ELF-1 (cell line): ENCODE measurements at places on chromosomes 6 and 20.

DNA sequence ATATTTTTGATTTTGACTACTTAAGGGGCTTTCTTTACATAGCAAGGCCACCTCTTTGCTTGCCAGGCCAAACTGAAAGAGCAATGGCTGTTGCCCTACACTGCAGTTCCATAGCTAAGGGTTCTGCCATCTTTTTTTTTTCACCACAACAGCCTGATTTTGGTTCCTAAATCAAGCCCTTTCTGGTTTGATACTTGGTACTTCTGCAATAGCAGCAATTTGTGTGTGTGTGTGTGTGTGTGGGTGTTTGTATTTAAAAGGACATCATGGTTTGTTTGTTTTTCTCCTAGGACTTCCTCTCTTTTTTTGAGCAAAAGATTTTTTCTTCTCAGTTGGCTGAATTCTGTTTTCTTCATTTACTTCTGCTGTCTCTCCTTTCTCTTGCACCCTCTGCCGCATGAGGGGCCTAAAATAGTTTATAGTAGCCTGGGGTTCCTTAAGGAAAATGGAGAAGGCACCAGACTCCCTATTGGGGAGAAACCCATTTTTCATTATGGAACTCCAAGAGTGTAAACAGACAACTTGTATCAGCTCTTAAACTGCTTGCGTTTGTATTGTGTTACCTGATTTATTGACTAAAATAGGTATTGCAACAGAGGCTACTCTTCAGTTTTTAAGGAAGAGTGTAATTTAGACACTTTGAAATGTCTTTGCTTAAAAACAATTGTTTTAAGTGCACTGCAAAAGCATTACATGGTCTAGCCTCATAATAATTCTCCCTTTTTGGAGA is 12.2 kb upstream of the GCLC start:
- no peak for DNase-seq

- DNase-seq = no peak
Observed at GRCh38 chr6:119043783-119044182, 34.7 kb downstream of the FAM184A start.

GRCh38 chr20:42656130-42656529 is 533.6 kb downstream of the PTPRT start:
- no peak for DNase-seq

- no peak for DNase-seq
Observed at GRCh38 chr6:81450180-81450579, 302.3 kb downstream of the TENT5A start.
